ENCODE measurements at places on chromosomes 2 and 18.

DNA sequence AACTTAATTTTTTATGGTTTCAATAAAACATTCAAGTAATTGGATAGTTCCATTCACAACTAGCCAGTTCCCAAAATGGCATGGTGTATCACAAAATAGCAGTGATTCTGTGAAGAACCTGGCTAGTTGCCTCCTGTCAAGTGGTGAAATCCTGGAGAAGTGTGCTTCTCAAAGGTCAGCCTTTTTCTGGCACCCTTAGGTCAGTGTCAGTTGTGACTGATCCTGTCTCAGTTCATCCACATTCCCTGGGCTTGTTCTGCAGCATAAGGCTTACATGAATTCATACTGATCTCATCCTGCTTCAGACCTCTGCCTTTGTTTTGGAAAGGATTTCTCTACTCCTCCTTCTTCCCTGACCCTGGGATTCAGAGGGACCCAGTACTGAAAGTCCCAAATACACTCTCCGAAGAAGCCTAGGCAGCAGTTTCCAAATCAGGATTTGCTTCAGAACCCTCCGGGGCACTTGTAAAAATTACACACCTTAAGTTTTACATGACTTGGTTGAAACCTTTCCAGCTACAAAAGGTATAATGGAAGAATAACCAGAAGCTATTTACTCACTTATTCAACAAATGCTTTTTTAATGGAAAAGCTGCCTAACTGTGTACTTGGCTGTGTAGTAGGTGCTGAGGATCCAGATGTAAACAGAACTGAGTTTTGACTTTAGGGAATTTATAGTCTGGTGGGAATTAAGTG lies 11.0 kb downstream of the MAP3K20 start:
- no peak for DNase-seq

- no peak for DNase-seq
Measured at GRCh38 chr18:9066358-9066757, 36.1 kb upstream of the NDUFV2 start.

DNA sequence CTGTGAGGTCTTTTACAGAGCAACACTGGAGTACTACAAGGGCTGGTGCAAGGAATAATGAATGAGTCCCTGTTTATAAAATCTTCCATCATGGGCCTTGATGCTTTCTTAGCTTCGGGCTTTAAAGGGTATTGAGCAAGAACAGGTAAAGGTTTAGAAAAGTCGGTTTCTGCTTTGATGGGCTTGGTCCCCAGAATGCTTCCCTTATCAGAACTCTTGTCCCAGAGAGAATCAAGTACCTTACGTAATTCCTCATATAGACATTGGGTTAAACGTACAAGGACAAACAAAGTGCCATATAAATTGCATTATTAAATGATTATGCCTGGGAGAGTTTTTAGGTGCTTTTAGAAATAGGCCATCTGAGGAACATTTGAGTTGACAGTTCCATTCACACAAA lies 24.5 kb upstream of the REV1 start:
- no peak for DNase-seq

DNA sequence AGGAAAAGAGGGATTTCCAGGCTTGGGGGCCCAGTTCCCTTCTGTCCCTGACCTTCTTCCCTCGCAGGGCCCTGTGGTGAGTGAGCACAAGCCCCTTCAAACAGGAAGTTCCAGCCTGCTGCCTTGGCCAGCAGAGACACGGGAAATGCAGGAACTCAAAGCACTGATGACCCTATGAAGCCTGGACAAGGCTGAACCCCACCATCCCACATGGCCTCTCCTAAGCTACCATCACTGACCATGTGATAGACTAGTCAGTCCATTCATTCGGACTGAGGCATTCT lies 196.4 kb downstream of the TNS1 start:
- DNase-seq: no peak

GRCh38 chr2:173672573-173673340 lies 292.4 kb downstream of the SP3 start:
- DNase-seq: no peak

DNA sequence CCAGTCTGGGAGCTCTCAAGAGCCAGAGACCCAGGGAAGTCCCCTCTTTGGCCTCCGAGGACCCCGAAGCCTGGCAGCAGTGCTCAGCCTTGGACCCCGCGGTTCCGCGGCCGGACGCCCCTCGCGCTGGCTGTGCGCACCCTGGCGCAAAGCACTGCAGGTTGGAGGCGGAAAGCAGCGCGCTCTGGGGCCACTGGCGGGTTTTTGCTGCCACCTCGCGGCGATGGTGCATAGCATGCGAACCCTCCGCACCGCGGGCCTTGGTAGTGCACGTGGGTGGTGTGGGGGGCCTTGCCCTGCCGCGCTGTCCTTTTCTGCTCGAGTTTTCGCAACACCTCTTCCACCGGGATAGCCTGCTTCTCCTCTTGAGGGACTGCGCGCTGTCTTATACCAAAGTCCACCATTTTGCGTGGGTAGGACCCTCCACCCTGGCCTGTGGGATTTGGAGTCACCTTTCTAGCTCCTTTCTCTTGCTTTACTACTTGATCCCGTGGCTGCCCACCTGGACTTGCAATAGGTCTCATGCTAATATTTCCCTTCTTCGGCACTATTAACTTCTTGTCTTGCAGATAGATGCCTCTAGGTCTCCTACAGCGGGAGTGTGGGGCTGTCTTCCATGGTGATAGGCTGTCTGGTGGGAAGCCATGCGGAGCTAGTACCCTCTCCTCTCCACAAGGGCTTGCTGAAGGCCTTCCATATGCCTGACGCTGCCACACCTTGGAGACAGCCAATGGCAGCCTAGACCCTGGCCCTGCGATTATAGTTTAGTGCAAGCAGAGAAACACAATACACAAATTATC lies 14.3 kb downstream of the SIX3 start:
- DNase-seq: no peak

- no peak for DNase-seq
Measured at GRCh38 chr2:181372646-181373040, 84.5 kb upstream of the ITGA4 start.

GRCh38 chr2:126154256-126154785 lies 501.6 kb upstream of the GYPC start:
- no peak for DNase-seq

Data from caudate nucleus (tissue), 63 donors.